ENCODE measurements at places on chromosomes 1 and 21.

DNA sequence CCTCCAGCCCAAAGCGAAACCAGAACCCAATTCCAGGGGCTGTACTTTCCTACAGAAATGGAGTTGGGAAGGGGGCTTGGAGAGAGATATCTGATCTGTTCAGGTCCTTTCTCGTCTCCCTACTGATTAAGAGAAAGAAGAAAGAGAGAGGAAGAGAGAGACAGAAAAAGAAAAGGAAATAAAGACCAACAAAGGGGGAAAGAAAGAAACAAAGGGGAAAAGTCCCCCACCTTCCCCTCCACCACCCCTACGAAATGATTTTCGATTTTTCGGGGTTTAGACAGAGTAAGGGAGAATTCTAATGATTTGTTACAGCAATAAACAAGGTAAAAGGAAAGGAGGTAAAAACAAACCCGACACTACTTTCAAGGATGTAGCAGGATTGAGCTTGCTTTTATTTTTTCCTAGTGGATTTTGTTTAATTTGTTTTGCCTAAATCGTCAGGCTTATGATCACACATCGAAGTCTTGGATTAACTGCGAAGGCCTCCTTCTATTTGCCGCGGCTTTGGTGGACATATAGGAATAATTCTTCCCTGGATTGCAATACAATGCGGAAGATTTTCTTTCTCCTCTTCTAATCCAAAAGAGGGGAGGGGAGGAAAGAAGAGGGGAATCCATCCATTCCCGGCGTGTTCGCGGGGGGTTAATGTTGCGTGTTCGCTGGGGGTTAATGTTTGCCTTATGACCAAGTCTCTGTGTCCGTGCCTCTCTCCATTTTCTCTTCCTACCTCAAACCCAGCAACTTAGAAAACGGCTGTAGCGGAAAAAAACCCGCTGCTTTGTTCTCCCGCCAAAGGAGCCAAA is 1.9 kb downstream of the TAL1 start:
- peak; percentile 13 for DNase-seq

- no peak for DNase-seq
These were observed 2.4 kb upstream of the PTPRC start for GRCh38 chr1:198636391-198636790.

- DNase-seq = no peak
These were observed 471.7 kb upstream of the B3GALT2 start for GRCh38 chr1:193658081-193658480.

GRCh38 chr1:17653728-17654351 is 101.3 kb upstream of the ACTL8 start:
- peak; percentile 46 for DNase-seq

GRCh38 chr1:85349224-85349623 is 72.8 kb upstream of the BCL10 start:
- no peak for DNase-seq

- no peak for DNase-seq
These were observed 26.2 kb upstream of the NGF start for GRCh38 chr1:115364046-115364779.

- DNase-seq = peak; percentile 30
These were observed 52.6 kb upstream of the RC3H1 start for GRCh38 chr1:174074757-174075156.

DNA sequence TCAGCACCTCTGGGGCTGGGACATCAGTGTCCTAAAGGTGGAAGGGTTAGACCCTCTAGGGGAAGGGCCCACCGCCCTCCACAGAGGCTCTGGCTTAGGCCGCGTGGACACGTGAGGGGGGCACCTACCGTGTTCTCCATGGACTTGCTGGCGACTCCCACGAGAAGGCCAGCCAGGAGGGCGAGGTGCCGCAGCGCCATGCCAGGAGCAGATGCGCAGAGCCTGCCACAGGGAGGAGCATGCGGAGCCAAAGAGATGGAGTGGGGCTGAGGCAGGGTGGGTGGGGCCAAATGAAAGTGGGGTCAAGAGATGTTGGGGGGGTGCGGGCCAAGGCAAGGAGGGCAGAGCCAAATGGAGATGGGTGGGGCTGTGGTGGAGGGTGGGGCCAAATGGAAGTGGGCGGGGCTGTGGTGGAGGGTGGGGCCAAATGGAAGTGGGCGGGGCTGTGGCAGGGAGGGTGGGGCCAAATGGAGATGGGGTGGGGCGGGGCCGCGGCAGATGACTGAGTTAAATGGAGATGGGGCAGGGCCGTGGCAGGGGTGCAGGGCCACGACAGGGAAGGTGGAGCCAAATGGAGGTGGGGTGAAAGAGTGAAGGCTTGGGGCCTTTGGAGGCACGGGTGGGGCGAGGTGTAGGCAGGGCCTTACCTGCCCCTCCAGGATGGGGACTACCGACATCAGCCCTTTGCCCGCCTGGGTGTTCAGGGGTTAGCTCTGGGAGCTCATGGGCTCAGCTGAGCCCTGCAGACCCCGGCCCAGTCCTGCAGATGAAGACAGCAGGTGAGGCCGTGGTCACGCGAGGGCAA is 17.4 kb upstream of the RNF223 start:
- no peak for DNase-seq

DNA sequence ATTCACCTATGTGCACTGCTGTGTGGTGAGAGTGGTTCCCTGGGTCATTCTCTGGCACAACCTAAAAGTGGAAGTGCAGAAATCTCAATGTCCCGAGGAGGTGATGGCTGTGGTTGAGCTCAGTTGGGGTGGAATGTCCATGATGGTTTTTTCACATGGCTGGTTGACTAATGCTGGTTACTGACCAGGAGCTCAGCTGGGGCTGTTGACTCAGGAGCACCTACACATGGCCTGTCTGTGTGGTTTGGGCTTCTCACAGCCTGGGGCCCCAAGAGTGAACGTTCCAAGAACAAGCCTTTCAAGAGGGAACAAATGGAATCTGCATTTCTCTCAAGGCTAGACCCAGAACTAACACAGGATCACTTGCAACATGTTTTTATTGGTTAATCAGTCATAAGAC is 6.4 kb upstream of the KANK4 start:
- DNase-seq = peak; percentile 76

GRCh38 chr1:192086644-192087043 is 71.6 kb upstream of the RGS18 start:
- no peak for DNase-seq
